ENCODE measurements at places on chromosomes 7 and 10. TPM values are rescaled to one million over a fixed set of nuclear protein-coding genes. Genes with fewer than 3 reads are reported as not detected.

The CDK13 gene
- total RNA-seq = 40.9 TPM

- peak; percentile 93 for DNase-seq
- peak overlapping the region; percentile 86 for H3K27ac ChIP-seq
- H3K4me1 ChIP-seq = peaks cover 56% of the 10 kb centered on the region
- H3K4me3 ChIP-seq = peak overlapping the region; percentile 47
- no peaks in the 10 kb centered on the region for H3K27me3 ChIP-seq
Observed at GRCh38 chr10:7541137-7542087, 125.4 kb downstream of the ITIH5 start.

DNA sequence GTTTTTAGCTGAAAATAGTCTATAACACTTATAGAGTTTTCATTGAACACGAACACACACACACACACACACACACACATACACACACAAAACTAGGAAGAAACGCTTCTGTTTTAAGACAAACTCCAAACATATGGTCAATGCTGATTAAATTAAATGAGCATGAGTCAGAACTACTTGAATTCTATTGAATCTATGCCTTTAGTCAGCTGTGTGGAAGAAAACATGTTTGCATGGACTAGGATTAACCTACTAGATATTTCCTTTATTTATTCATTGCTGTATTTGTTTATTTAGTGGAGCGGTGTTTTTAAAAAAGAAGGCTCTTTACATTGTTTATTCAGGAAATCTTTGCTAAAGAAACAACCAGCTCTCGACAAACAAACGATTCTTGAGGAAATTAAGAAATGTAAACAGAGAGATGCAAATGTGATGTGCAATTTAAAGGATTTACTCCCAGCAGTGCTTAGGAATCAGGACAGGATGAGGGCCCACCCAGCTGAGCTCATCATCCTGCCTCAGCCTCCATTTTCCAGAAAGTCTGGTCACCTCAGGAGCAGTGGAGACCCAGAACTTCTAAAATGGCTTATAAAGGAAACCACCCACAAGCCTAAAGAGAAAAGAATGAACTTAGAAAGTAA, 83.2 kb downstream of the PDE1C start:
- H3K36me3 ChIP-seq = no peaks in the 10 kb centered on the region
- no peaks in the 10 kb centered on the region for H3K4me1 ChIP-seq
- no peaks in the 10 kb centered on the region for H3K27me3 ChIP-seq
- no peak for DNase-seq
- no peak overlapping the region for H3K27ac ChIP-seq

The FAM13C gene
- total RNA-seq = not detected

GRCh38 chr7:4681218-4681851, 760 bp upstream of the FOXK1 start:
- peaks cover 4% of the 10 kb centered on the region for H3K27me3 ChIP-seq
- no peak overlapping the region for H3K27ac ChIP-seq
- peak overlapping the region; percentile 40 for H3K4me3 ChIP-seq
- H3K36me3 ChIP-seq = peaks cover 7% of the 10 kb centered on the region

DNA sequence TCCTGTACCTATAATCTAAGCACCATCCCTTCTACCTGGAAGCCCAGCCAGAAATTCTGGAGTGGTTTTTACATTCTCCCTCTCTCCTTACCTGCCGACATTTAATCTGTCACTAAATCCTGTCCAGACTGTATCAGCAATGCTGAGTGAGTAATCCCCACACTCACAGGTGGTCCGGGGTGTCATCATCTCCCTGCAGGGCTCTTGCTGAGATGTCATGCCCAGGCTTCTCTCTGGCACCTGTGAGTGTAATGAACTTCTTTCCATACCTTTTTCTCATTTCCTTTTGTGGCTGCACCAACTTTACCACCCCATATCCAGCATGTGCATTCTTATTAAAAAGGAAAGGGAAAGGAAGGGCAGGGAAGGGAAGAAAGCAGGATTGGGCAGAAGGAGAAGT, 355.2 kb downstream of the CCSER2 start:
- no peak for DNase-seq
- no peak overlapping the region for H3K4me3 ChIP-seq
- H3K4me1 ChIP-seq = no peaks in the 10 kb centered on the region
- no peaks in the 10 kb centered on the region for H3K27me3 ChIP-seq
- no peaks in the 10 kb centered on the region for H3K36me3 ChIP-seq

GRCh38 chr7:93146472-93147141, 1.6 kb downstream of the SAMD9L start:
- H3K27ac ChIP-seq = no peak overlapping the region
- H3K4me1 ChIP-seq = no peaks in the 10 kb centered on the region
- H3K36me3 ChIP-seq = no peaks in the 10 kb centered on the region
- H3K4me3 ChIP-seq = no peak overlapping the region

The ITGB1 gene
- total RNA-seq = 123 TPM

- no peak overlapping the region for H3K4me3 ChIP-seq
- H3K36me3 ChIP-seq = no peaks in the 10 kb centered on the region
- no peak overlapping the region for H3K27ac ChIP-seq
- H3K4me1 ChIP-seq = peaks cover 43% of the 10 kb centered on the region
- H3K27me3 ChIP-seq = no peaks in the 10 kb centered on the region
- no peak for DNase-seq
Observed at GRCh38 chr10:6146013-6146785, 56.5 kb upstream of the PFKFB3 start.

DNA sequence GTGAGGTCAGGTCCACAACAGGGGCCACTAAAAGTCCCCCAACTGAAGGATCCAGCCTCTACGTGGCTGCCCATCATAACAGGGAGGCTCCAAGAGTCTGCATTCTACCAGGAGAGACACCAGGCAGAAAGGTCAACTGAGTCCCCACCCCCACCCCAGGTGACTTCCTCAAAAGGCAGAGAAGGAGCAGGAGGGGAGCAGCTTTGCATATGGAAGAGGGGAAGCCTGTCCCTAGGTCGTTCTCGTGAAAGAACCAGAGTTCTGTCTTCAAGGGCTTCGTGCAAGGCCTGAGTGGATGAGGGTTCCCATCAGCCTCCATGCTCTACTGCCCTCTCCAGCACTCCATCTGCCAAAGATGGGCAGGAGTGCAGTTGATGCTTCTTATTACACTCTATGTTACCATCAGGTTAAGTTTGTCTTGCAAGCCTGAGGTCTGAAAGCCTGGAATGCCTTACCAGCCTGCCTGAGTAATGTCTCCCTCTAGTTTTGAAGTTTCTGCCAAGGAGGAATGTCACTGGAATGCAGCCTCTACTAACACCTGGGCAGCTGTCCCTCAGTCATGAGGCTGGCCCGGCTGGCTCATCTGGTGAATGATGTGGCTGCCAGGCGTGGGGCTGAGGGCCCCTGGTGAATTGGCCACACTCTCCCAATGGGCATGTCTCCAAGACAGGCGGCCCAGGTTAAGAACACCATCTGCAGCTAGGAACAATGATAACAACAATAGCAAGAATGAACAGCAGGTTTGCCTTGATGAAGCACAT, 54.3 kb upstream of the SMNDC1 start:
- H3K4me3 ChIP-seq = no peak overlapping the region
- no peaks in the 10 kb centered on the region for H3K36me3 ChIP-seq
- H3K27me3 ChIP-seq = peaks cover 2% of the 10 kb centered on the region
- no peak overlapping the region for H3K27ac ChIP-seq
- peaks cover 21% of the 10 kb centered on the region for H3K4me1 ChIP-seq

DNA sequence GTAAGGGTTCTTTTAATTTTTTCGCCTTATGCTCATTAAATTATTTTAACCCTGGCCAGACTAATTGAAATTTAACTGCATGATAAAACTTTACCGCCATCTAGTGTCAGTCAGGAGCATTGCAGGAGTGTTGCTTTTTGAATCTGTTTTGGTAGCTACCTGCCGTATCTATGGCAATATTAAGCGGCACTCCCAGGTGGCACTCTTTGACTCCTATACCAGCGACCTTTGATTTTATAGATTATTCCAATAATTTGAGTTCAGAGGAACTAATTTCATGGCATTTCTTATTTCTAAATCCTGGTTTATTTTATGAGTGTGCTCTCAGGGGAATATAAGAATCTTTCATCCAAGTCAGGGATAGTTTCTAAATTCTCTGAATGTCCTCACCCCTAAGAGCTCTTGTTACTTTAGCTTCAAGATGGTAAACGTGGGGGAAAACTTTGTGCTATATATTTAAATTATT, 198.9 kb downstream of the REEP3 start:
- H3K4me1 ChIP-seq = peaks cover 14% of the 10 kb centered on the region
- no peaks in the 10 kb centered on the region for H3K36me3 ChIP-seq
- H3K27me3 ChIP-seq = peaks cover 4% of the 10 kb centered on the region
- H3K4me3 ChIP-seq = no peak overlapping the region
- DNase-seq = peak; percentile 48
- H3K27ac ChIP-seq = no peak overlapping the region

GRCh38 chr10:97852277-97852676, 2.6 kb downstream of the GOLGA7B start:
- H3K36me3 ChIP-seq = no peaks in the 10 kb centered on the region
- no peaks in the 10 kb centered on the region for H3K4me1 ChIP-seq
- no peak overlapping the region for H3K27ac ChIP-seq
- H3K27me3 ChIP-seq = peaks cover 22% of the 10 kb centered on the region
- no peak overlapping the region for H3K4me3 ChIP-seq

GRCh38 chr7:1802899-1803298, 132.8 kb downstream of the ELFN1 start:
- no peak overlapping the region for H3K4me3 ChIP-seq
- H3K36me3 ChIP-seq = no peaks in the 10 kb centered on the region
- DNase-seq = no peak
- no peaks in the 10 kb centered on the region for H3K27me3 ChIP-seq

The ZNF746 gene
- 8.1 TPM for total RNA-seq

DNA sequence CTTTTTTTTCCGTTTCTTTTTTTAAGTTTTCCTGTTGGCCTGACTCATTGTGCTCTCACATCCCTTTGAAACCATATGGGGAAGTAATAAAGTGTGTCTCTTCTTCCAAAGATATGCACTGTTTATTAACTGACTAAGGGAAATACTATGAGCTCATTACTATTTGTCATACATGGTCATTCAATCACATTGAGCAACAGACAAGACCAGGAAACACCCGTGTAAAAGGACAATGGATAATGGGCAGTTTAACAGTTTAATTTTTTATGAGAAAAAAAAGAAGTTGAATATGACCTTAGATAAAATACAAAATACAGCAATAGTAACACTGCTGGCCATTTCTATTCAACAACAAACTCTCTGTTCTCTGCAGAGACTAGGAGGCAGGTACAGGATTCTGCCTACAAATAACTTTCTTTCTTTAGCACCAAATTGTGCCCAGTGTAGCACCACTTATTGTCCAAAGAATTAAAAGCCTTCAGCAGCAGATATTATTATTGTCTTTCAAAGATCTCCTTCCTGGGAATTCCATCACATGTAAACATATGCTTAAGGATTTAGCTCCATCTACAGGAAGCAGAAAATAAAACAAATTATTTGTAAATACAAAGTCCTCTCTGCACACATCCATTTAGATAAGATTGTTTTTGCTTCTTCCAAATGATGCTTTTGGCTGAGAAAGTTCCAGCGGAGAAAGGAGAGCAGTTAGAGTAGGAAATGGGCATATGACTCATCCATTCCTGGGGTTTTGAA, 55.0 kb upstream of the AKR1E2 start:
- H3K27me3 ChIP-seq = no peaks in the 10 kb centered on the region
- no peaks in the 10 kb centered on the region for H3K36me3 ChIP-seq
- DNase-seq = peak; percentile 47
- no peak overlapping the region for H3K27ac ChIP-seq

GRCh38 chr7:147053746-147054145, 937.1 kb downstream of the CNTNAP2 start:
- no peak overlapping the region for H3K27ac ChIP-seq
- no peaks in the 10 kb centered on the region for H3K36me3 ChIP-seq
- H3K4me3 ChIP-seq = no peak overlapping the region
- DNase-seq = no peak
- no peaks in the 10 kb centered on the region for H3K27me3 ChIP-seq

DNA sequence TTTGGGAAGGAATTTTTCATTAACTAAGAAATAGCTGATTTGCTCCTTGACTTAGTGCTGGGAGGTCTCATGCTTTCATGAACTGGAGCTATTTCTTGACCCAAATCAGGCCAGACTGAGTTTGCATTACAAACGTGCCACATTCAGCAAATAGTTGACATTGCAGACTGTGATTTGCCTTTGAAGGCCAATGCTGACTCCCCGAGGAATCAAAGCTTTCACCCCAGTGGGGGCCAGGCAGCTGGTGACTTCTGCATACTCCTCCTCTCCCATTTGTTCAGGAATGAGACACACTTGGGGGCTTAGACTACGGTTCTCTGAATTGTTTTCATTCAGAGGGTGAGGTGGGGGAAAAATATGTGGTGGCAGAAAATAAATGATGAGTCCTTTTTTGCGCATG, 111.0 kb upstream of the JAZF1 start:
- no peaks in the 10 kb centered on the region for H3K36me3 ChIP-seq
- H3K27me3 ChIP-seq = no peaks in the 10 kb centered on the region
- no peak overlapping the region for H3K27ac ChIP-seq
- H3K4me3 ChIP-seq = no peak overlapping the region
- no peaks in the 10 kb centered on the region for H3K4me1 ChIP-seq

The CTBP2 gene
- total RNA-seq = not detected

DNA sequence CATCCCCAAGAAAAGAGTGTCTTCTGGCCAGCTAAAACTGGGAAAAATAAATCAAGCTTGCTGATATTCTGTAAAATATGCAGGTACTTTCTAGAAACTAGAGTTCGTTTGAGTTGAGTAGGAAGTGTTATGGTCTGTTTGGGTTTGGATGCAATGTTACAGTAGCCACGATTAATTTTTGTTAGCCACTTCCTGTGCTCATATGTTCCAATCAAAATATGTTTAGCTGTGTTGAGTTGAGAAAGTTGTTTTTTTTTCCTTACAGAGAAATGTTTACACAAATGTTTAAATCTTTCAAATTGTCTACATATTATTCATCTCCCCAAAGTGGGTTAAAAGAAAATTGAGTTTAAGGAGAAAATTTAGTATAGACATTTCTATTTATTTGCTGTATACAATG, 11.3 kb upstream of the LAMB1 start:
- H3K4me3 ChIP-seq = no peak overlapping the region
- H3K27me3 ChIP-seq = no peaks in the 10 kb centered on the region
- peak overlapping the region; percentile 55 for H3K27ac ChIP-seq

DNA sequence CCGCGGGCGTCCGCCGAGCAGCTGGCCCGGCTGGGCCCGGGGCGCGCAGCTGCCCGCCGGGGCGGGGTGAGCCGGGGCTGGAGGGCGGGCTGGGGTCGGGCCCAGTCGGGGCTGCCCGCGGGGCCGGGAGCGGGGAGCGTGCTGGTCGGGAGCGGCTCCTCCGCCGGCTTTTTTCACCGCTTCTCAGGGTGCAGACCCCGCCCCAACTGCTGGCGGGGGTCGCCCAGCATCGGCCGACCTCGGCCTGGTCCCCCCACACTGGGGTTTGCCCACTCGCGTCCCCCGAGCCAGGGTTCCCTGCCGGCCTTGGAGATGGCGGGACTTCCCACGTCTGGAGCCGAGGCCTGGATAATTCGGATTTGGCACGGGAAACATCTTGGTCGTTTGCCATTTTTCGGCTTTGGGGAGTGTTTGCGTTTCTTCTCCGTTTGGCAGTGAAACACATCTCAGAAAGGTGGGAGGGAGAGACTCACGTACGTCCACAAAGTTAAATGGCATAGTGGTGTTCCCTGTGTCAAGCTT, 432 bp downstream of the TMEM248 start:
- H3K4me3 ChIP-seq = peak overlapping the region; percentile 88
- H3K36me3 ChIP-seq = no peaks in the 10 kb centered on the region
- H3K27me3 ChIP-seq = no peaks in the 10 kb centered on the region
- DNase-seq = no peak

- no peaks in the 10 kb centered on the region for H3K36me3 ChIP-seq
- H3K27me3 ChIP-seq = no peaks in the 10 kb centered on the region
- DNase-seq = peak; percentile 100
- H3K4me1 ChIP-seq = peaks cover 82% of the 10 kb centered on the region
Observed at GRCh38 chr7:138396251-138397070, 63.6 kb upstream of the TRIM24 start.

The NOBOX gene
- total RNA-seq = not detected
